ENCODE measurements at places on chromosomes 1 and 21.

DNA sequence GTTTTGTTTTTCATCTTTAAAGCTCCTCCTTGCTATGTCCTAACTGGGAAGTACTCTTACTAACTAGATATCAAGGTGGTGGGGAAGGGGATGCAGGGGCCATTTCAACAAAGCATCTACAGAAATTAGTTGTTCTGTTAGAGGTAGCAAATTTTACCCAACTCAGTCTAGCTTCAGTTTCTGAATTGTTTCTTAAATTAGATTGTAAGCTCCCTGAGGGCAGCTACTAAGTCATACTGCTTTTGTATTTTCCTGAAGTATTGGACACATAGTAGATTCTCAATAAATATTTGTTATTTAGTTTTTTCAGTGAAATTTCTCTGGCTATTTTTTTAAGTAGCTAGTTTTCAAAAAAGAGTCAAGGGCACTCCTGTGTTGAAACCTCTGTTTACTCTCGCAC is 1.8 kb downstream of the UBAP2L start:
- no peak for DNase-seq

DNA sequence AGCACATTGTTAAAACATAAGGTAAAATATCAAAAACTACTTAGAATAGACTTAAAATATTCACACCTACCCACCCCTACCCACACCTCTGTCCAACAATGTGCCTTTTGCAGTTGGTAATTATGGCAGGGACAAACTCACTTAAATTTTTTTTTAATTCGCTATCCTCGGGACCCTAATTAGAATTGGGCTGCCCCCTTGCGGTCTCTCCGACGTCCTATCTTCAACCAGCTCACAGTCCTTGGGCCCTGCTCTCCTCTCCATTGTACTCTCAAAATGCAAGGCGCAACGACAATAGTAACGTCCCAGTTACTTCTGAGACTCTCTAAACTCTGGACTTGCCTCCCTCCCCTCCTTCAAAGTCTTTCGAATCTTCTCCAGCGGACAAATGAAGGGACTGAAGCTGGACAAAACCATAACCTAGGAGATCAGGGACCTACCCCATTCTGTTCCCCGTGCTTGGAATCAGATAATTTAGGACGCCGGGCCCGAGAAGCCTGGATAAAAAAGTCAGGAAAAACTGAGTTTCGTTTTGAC is 1.1 kb upstream of the CIART start:
- DNase-seq: peak; percentile 49

GRCh38 chr1:21251773-21252471 is 38.3 kb downstream of the ECE1 start:
- peak; percentile 97 for DNase-seq

GRCh38 chr1:97304366-97304765 is 582.8 kb downstream of the PTBP2 start:
- no peak for DNase-seq

- peak; percentile 95 for DNase-seq
Measured at GRCh38 chr1:169109561-169110134, 3.2 kb downstream of the ATP1B1 start.

GRCh38 chr21:31731056-31731856 is 662 bp downstream of the SCAF4 start:
- no peak for DNase-seq

DNA sequence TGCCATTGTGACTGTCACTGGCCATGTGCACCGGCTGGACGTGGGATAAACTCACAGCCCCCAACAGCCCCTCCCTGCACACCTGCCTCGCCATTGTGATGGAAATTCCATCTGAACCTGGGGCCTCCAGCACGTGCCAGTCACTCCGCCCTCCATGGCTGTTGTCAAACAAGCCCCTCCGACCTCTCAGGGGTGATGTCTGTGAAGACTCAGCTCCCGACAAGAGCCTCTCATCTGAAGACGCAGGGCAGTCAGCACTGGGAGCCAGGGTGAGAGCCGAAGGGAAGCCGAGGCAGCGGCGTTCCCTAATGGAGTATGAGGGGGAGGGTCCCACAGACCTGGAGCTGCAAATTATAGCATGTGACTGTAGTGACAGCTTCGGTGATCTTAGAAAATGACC is 1.4 kb upstream of the KRTAP10-2 start:
- no peak for DNase-seq

GRCh38 chr1:235533476-235534168 is 29.4 kb upstream of the B3GALNT2 start:
- peak; percentile 17 for DNase-seq

- peak; percentile 32 for DNase-seq
Measured at GRCh38 chr1:115642168-115643072, 650 bp downstream of the VANGL1 start.

DNA sequence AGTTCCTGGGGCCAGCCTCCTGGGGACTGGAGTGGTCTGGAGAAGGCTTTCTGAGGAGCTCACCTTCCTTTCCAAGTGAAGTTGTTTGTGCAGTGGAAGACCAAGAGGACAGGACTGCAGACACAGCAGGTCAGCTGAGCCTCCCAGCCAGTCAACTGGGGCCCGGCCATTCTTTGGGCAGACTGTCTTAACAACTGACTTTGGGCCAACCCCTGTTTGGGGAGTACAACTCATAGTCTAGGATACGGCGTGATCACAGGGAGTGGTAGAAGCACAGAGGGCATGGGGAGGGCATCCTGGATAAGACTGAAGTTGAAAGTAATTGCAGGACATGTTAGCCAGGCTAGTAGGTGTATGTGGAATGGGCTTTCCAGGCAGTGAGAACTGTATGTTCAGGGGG is 50.3 kb downstream of the PGM1 start:
- DNase-seq: no peak

- DNase-seq: peak; percentile 20
Measured at GRCh38 chr1:239723776-239724367, 337.5 kb downstream of the CHRM3 start.

- DNase-seq: no peak
Measured at GRCh38 chr1:43910343-43910742, 23.3 kb upstream of the ARTN start.

- no peak for DNase-seq
Measured at GRCh38 chr1:12593621-12594066, 24.4 kb downstream of the DHRS3 start.

- DNase-seq: peak; percentile 37
Measured at GRCh38 chr1:161486806-161487741, 18.2 kb upstream of the FCGR2A start.

DNA sequence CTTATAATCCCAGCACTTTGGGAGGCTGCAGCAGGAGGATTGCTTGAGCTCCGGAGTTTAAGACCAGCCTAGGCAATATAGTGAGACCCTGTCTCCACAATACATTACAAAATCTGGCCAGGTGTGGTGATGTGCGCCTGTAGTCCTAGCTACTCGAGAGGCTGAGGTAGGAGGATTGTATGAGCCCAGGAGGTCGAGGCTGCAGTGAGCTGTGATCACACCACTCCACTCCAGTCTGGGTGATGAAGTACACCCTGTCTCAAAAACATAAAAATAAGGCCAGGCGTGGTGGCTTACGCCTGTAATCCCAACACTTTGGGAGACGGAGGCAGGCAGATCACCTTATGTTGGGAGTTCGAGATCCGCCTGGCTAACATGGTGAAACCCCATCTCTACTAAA is 27.7 kb downstream of the L1TD1 start:
- DNase-seq: no peak

DNA sequence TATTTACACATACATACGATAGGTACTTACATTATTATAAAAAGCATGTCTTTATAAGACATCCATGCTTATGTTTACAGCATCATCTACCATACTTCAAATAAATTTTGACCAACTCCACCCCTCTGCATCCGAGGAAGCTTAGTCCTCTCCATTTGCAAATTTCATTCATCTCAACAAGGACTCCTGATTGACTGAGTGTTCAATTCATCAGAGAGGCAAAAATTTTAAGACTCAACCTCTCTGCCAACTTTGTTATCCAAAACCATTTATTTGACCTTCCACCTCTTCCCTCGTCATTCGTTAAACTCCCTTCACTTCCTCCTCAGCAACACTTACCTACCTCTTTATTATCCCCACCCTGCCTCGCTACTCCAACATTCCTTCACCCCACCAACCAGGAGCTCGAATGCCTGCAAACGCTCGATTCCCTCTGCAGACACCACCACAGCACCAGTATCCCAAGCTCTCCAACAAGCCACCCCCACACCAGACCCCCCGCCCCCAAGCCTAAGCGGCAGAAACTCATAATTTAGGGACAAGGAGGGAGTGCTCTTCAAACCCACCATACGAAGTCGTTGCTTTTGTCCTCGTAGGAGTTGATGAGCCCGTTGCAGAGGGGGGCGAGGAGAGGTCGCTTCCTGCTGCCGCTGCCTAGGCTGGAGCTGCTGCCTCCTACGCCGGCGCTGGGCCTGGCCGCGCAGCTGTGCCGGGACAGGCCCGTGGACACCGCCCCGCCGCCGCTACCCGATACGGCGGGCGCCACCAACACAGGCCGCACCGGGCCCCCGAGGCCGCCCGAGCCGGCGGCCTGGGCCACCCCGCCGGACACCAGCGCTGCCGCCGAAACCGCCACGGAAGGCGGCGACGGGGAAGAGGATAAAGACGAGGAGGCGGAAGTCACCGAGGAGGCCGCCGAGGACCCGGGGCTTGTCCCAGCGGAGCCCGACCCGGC is 803 bp downstream of the COP1 start:
- DNase-seq: peak; percentile 50

DNA sequence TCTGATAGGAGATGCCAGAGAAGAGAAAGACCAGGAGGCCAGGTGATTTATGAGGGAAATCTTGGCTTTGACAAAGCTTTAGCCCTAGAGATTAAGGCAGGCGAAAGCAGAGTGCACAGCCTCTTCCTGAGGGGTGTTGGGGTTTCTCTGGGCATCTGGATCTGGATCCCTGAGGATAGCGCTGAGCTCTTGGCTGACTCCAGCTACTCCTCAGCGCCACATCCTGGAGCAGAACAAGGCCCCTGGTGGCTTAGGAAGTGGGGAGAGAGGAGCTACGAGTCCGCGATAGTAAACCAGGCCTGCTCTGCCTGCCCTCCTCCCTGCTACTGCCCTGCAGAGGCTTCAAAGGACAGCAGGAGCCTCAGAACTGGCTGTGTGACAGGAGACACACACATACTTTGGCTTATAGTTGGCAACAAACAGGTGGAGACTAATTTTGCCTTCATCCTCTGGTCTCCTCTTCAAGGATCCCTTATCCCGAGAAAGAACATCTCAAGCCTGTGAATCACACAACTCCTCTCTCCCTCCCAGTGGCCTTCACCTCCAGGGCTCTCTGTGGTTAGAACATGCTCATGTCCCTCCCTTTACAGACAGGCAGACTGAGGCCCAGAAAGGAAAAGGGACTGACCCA is 66.9 kb downstream of the TRABD2B start:
- no peak for DNase-seq

GRCh38 chr1:172821609-172822274 is 162.8 kb downstream of the FASLG start:
- DNase-seq: peak; percentile 80

Data from astrocyte (in vitro differentiated cells and primary cell).